ENCODE measurements at places on chromosomes 16 and 17.

DNA sequence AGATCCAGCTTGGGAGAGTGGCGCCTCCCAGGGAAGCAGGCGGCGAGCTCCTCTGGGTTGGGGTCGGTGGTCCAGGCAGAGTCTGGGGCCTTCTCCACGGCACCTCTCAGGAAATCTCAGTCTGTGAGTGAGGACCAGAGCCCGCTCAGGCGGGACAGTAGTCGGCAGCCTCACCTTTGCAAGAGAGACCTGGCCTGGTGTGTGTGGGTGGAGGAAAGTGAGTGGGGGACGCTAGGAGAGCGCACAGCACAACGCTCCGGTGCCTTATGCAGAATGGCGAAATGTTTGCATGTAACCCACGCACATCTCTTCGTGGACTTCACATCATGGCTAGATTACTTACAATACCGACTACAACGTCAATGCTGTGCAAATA is 2.2 kb downstream of the AHSP start:
- DNase-seq: no peak

- no peak for DNase-seq
These were observed 39.6 kb upstream of the TMEM97 start for GRCh38 chr17:28279411-28279810.

- no peak for DNase-seq
These were observed 53.7 kb downstream of the RPH3AL start for GRCh38 chr17:298791-299450.

GRCh38 chr16:46620266-46621005 is 743 bp downstream of the SHCBP1 start:
- no peak for DNase-seq

GRCh38 chr17:47095268-47095667 is 93.8 kb downstream of the CDC27 start:
- DNase-seq: no peak

DNA sequence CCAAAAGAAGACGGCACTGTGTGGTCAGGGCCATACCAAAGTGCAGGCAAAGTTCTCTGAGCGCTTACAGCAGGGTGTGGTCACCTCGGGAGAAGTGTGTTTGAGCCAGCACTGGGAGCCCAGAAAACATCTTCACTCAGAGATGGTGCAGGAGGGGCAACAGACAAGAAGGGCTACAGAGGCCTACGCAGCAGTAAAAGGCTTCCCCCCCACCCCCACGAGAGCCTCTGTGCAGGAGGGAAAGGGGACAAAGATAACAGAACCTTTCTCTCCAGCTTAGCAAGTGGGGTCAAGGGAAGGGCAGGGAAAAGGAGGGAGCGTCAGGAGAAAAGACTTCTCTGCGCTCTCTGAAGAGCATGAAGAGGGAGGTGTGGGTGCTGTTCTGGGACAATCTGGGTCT is 2.8 kb downstream of the VAT1 start:
- DNase-seq: no peak

GRCh38 chr16:61968242-61969076 is 67.8 kb downstream of the CDH8 start:
- no peak for DNase-seq

GRCh38 chr17:72875361-72875760 is 217.1 kb downstream of the SLC39A11 start:
- DNase-seq: no peak

- DNase-seq: no peak
These were observed 74.2 kb upstream of the MED9 start for GRCh38 chr17:17402558-17402957.

DNA sequence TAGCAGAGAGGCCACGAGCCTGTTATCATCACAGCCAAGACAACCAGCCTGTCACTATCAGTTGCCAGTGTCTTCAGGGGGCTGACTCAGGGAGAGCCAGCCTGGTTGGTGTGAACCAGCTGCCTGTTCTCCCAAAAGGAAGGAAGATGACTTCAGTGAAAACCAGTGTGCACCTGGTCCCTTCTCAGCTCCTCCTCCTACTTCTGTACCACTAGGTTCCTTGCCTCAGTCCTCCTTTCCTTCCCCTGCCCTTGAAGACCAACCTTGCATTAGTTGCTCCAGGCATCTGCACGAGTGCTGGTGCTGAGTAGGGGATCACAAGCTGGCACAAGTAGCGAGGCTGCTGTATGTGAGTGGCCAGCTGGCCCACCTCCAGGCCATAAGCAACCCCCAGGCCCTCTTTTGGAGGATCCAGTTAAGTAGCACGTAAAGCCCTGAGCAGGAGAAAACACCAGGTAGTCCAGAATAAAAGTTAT is 8.5 kb downstream of the TUBG1 start:
- no peak for DNase-seq

- no peak for DNase-seq
These were observed 4.8 kb downstream of the SRCIN1 start for GRCh38 chr17:38600906-38601305.

DNA sequence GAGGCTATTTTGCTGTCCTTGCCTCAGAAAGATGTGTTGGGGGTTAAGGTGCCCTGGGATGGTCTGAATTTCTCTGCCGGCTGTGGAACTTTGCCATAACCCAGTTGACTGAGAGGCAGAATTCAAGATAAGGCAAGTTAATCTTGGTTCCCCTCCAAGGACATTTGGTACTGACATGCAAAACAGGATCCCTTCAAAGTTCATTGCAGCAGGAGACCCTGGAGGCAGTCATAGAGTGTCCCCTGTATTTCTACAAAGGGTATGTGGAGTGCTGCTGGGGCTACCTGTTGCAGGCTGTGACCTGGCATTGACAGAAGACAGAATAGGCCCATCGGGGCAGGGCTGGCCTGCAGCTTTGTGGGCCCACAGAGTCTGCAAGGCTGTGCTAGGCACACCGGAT is 135.6 kb upstream of the IRX3 start:
- DNase-seq: no peak

- no peak for DNase-seq
These were observed 14.3 kb downstream of the MNT start for GRCh38 chr17:2386400-2387085.

GRCh38 chr17:70569128-70569527 is 399.8 kb downstream of the KCNJ2 start:
- no peak for DNase-seq

- DNase-seq: no peak
These were observed 438.0 kb upstream of the PMFBP1 start for GRCh38 chr16:72609933-72610332.

DNA sequence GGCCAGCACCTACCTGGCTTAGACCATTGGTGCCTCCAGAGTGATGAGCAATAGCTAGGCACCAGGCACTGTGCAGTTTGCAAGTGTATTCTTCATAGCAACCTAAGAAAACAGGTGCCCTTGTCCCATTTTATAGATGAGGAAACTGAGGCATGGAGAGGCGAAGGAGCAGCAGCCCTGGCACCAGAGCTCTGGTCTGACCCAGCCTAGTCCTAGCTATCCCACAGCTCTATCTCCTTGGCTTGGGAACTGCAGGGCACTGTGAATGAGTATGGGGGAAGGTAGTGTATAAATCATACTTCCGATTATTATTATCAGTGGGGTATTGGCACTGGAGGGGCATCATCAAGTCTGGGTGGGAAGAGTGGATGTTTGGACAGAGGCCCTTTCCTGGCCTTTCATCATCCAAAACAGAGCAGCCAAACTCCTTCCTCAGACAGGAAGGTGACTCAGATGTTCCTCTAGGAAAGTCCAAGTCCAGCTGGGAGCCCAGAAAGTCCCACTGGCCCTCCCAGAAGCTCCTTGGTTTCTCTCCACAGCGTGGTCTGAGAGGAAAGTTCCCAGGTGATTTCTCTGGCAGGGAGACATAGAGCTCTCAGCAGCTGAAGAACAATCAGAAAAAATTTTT is 32.0 kb upstream of the PLLP start:
- no peak for DNase-seq

DNA sequence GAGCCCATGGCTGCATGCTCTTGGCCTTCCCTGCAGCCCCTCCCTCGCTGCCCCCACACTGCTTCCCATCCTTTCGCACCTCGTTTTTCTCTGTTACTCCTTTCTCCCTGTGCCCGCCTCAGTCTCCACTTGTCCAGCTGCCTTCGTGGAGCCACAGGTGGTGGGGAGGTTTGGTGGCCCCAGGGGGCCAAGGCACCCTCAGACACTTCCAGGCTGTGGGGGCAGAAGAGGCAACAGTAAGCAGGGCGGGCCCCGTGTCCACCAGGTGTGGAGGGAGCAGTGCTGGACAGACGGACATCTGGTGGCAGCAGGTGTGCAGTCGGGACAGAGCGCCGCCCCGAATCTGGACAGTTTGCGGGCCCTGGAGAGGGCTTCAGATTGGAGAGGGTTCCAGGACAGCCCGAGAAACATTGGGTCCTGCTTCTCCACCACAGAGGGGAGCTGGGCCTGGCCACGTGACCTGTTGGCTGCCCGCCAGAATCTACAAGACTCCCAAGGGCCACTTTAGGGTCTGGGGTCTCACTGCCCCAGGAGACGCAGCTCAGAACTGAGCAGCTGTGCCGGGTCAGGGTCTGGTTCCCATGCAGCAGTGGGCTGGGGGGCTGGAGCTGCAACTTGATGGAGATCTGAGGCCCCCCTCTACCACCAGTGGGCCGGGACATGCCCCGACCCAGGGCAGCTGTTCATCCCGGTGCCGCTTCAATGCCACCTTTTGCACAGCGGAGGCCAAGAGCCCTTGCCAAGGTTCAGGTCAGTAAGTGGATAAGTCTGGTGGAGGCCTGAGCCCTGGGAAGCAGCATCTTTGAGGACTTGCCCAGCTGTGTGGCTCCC is 22.8 kb downstream of the BAHCC1 start:
- no peak for DNase-seq

GRCh38 chr17:41322903-41323895 is 7.7 kb upstream of the KRTAP17-1 start:
- DNase-seq: no peak

DNA sequence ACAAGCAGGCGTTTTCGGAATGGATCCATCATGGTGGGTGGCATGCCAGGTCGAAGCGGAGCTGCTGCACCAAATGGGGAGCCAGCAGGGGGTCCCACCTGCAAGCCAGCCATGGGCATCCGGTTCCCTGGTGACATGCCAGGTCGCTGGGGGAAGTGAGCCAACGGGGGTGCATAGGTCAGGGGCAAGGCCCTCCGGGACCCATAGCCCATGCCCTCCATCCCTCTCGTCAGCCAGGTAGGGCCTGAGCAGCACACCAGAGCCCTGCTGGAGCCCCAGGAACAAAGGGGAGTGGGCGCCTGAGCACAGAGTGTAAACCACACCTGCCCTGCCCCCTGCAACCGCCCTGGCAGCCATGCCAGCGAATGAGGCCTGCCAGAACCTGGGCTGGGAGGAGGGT is 5.0 kb downstream of the SMARCD2 start:
- DNase-seq: no peak

GRCh38 chr17:79325709-79326430 is 251.2 kb downstream of the ENGASE start:
- DNase-seq: no peak

- no peak for DNase-seq
These were observed 6.6 kb downstream of the NHERF2 start for GRCh38 chr16:2033057-2033908.

DNA sequence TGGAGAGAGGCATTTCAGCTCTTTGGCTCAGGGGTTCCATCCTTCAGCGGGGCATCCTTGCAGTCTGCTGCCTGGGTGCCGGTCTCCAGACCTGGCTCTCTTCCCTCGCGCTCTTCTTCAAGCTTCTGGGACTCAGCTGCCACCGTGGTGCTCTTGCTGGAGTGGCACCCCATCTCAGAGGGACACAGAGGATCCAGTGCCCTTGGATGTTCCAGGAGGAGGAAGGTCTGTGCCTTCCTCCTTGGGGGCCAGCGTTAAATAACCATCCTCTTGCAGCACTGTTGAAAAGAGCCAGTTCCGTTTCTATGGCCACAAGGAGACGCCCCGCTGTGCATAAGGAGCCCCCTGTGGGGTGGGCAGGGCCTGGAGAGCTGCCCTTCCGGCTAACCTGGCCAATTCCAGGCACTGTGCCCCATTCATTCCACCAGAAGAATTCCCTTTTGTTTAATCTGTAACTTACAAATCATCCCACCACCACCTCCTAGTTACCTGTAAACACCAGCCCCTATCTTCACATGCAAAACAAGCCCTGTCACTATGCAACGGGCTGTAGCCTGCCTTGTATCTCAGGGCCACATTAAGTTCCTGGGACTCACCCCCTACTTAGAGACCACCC is 8.6 kb downstream of the CHD9NB start:
- DNase-seq: no peak

DNA sequence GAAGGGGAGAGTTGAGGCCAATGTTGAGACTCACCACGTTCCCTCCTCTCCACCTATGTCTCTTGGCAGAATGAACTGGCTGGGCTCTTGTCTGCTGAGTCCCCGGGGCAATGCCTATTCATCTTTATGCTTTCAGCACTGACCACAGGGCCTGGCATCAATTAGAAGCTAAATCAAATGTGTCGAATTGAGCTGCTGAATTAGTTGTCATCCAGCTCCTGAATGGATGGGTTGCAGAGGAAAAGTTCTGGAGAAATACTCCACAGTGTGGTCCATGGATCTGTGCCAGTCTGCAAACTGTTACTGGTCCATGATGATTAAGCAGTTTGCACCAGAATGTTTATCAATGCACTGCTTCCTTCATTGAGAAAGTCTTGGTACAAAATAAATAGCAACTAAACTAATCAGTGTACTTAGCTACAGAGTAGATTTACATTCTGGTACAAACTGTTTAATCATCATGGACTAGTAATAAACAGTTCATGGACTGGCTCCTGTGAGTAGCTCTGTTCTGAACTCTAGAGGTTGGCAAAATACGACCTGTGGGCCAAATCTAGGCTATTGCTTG is 4.6 kb downstream of the CNGB1 start:
- DNase-seq: no peak

DNA sequence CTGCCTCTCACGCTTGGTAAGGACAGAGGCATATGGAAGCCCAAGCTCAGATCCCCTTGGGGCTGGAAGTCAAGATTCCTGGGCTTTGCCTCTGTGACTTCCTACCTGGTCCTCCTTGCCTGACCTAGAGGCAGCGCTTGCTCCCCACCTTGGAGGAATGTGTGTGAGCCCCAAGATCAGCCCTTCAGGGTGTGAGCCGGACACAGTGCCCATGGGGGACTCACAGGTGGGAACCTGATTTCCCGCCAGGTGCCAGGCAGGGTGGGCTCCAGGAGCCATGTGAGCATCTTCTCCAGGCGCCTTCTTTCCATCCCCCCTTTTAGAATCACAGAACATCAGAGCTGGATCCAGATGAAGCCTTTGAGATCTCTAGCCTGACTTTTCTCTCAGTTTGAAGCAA is 10.2 kb downstream of the CD300LG start:
- DNase-seq: no peak

DNA sequence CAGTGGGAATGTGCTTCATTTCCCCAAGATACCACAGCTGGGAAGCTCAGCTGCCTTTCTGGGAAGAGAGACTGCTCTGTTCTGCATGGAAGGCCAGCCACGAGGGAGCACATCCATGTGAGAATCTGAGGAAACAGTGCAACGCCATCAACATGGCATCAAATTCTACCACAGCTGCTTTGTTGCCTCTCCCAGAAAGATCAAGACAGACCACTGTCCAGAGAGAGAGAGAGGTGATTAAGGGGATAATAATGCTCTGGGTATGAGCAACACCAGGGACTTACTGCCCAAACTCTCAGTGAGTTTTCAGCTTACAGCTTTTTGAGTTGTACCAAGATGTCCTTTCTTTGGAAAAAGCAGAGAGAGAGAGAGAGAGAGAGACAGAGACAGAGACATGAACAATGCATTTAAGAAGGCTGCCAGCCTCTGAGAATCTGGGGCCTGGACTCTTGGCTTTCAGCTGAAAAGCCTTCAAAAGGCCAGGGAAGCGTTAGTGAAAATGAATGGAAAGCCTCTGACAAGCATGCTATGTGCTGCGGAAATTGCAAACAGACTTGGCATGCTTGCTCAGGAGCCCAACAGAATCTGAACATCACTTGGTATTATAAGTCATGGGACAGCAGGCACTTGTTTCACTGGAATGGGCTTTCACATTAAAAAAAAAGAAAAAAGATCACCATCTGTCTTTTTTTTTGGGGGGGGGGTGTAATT is 223.1 kb downstream of the MAP2K6 start:
- DNase-seq: no peak

GRCh38 chr17:11564589-11565380 is 33.5 kb upstream of the DNAH9 start:
- DNase-seq: no peak
